ENCODE measurements at places on chromosomes 7 and 10.

DNA sequence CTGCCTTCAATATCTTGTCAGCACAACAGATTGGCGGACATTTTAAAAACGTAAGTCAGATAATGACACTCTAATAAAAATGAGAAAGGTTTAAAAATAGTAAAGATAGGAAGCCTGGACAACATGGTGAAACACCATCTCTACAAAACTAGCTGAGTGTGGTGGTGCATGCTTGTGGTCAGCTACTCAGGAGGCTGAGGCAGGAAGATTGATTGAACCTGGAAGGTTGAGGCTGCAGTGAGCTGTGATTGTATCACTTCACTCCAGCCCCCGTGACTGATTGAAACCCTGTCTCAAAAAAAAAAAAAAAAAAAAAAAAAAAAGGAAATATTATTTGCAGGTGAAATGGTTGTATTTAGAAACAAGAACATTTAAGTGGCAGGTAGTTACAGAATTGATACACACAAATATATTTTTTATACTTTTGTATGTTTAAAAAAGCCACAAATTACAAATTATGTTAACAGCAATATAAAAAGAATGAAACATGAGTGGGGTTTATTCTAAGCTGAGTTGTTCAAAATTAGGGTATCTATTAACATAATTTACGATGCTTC, 141.9 kb downstream of the ADK start:
- no peak for DNase-seq

- no peak for DNase-seq
These were observed 106.1 kb downstream of the PRKCQ start for GRCh38 chr10:6473901-6474370.

DNA sequence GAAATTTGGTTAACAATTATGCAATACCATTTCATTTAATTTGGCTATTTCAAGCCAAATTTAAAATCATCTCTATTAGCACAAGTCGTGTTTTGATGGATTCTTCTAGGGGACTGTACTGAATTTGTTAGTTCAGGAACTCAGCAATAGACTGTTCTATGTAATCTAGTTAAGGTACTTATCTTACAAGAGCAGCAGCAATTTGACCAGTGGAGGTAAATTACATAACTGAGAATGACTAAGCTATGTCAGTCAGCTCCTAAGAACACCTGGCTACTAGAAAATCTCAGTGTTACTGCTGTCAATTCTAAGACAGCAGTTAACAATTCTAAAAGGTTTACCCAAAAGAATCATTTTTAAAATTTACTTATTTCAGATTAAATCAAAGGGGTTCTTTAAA, 513.9 kb upstream of the ZWINT start:
- DNase-seq: no peak

GRCh38 chr10:66838656-66839055, 87.2 kb upstream of the LRRTM3 start:
- no peak for DNase-seq

GRCh38 chr10:132185601-132186487, 904 bp upstream of the DPYSL4 start:
- DNase-seq: peak; percentile 21

GRCh38 chr7:96021568-96021967, 249.2 kb downstream of the DYNC1I1 start:
- no peak for DNase-seq

- no peak for DNase-seq
These were observed 285.7 kb upstream of the GALNT17 start for GRCh38 chr7:70846208-70846607.

GRCh38 chr10:35574924-35575352, 30.2 kb upstream of the GJD4 start:
- DNase-seq: no peak

All from T-helper 2 cell (primary cell).